ENCODE measurements at places on chromosomes 4 and X.

DNA sequence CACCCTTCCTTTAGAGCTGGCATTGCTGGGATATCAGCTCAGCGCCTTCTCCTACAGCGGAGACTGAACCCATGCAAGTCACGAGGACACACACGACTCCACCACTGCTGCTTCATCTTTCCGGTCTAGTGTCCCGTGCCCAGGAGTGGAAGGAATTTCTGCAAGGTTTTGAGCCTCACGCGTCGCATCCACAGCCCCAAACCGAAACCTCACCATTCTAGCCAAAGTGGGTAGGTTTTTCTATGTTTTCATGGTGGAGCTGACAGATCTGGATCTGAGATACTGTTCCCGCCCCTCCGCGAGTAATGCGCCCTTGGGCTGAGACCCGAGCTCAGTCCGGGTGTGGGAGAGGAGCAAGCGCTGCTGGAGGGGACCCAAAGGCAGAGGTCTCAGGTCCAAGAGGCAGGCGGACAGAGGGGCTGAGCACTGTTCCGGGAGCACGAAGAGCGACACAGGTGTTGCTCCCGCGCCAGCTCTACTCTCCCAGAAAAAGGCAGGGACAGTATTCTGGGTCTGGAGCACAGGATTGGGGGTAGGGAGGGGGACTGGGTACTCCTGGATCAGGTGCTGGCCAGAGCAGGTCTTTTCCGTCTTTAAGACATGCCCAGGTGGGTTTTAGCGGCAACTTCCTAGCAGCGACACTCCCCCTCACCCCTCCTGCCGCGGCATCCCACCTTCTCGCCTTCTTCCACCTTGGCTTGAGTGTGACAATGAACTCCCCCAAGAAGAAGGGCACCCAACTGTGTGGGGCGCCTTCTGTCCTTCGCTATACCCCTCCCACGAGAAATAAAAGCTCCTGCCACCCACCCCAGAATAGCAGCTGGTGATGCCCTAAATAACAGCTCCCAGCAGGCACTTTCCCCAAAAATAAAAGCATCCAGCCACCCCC is 1.8 kb downstream of the EPHA5 start:
- DNase-seq = peak; percentile 10

DNA sequence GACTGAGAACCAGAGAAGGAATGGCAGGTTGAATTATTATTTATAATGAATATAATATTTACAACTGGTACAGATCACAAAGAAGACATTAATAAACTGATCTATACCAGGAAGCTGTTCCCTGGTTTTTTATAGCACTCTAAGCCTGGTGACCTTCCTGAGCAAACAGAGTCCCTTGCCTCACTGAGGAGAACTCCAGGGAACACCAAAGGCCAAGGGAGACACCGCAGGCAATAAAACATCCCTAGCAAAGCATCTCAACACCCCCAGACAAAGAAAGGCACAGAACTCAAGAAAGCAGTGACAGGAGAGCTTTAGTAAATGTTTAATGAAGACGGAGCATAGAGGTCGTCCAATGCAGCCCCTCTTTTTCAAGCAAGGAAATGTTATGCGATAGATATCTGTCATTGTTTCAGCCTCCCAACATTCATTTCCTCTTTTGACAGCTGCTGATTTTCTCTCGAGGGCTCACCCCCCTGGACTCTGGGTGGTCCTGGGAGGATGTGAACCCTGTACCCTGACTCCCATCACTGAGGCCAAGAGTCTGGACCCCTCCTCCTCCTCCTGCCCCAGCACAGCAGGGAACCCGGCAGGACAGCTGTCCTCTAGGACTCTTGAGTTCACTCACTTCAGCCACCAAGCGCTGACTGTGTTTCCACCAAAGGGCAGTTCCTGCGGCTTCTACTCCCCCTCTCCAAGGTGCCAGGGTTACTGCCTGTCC is 342.5 kb upstream of the GATB start:
- no peak for DNase-seq

DNA sequence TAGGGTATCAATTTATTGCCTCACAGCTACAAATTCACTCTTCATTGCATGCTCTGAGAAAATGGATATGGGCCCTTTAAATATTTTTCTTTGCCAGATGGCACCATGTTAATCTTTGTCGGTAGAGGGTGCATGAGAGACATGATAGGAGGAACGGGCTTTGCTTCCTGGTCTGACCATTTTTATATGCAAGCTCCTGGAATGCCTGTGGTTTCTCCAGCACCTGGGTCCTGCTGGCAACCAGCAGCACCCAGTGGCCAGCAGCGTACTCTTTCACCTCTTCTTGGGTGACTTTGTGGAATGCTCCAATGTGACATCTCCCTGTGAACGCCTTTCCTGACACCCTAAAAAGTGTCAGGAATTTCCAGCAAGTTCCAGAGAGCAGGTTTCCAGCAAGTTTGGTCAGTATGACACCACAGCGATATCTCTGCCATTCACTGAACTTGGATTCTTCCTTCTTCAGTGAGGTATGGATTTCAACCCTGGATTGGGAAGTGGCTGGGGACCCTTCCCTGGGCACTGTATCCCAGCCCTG is 140.3 kb upstream of the PGRMC2 start:
- peak; percentile 78 for DNase-seq

DNA sequence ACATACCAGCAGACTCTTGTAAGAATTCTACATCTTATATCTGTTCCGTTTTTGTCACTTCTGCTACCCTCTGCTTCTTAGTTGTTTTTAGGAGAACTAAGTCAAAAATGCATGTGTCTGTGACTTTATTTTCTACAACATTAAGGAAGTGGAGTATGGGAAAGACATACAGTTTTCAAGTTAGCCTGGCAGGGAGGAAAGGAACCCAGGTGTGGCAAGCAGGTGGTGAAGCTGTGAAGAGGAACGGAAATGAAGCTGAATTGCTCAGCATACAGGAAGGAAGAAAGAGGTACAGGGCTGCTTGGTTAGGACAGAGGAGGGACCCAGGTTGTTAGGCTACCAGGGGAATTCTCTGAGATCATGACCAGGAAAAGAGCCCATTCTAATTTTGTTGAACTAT is 9.4 kb downstream of the GPRIN3 start:
- no peak for DNase-seq

GRCh38 chrX:5638572-5638971 is 590.1 kb downstream of the NLGN4X start:
- DNase-seq = no peak

GRCh38 chr4:12636191-12636590 is 847.9 kb downstream of the RAB28 start:
- DNase-seq = no peak

DNA sequence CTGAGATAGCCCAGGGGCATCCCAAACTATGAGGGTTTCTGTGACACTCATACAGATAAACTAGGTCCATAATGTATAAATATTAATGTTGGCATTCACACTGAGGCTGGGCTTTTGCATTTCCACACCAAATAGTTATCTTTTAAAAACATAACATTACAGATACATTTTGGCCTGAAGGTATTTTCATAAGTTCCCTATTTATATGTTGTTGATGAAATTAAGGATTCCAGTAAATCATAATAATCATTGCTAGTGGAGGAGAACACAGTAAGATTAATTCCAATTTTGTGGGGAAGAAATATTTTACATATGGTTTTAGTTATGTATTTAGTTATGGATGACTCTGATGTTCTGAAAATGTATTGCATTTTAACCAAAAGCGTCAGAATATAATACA is 479.6 kb downstream of the CCSER1 start:
- DNase-seq = no peak

Data from AG10803 (cell line).